ENCODE measurements at places on chromosomes 3 and 15.

DNA sequence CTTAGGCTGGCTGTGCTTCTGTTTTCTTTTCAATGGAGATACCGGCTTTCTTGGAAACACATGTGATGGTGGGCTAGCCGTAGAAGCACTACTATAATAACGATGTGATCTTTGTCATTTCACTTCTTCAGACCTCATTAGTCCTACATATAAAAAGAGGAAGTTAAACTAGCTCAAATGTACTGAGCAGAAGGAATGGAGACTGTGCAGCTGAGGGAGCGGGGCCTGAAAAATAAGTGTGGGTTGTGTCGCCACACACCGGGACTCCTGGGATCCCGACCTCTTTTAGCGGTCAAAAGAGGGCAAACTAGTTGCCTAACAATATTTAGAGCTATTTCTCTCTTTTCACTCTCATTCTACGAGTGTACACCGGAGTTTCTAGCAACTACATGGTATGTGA is 1.0 kb upstream of the RNF7 start:
- DNase-seq: no peak

DNA sequence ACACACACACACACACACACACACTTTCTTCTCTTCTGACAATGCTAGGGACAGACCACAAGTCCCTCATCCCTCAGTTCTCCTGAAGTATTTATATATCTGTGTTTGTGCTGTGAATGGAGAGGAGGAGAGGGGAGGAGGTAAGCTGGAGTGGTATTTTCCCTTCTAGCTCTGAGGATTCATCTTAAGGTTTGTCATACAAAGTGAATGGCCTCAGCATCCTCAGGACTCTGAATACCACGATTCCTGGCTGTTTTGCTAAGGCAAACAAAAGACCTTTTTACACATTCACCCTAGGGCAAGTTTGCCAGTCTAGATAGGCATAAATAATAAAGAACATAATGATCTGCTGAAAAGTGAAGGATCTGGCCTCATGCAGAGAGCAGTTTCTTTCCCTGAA is 65.7 kb upstream of the CHMP2B start:
- DNase-seq: no peak

DNA sequence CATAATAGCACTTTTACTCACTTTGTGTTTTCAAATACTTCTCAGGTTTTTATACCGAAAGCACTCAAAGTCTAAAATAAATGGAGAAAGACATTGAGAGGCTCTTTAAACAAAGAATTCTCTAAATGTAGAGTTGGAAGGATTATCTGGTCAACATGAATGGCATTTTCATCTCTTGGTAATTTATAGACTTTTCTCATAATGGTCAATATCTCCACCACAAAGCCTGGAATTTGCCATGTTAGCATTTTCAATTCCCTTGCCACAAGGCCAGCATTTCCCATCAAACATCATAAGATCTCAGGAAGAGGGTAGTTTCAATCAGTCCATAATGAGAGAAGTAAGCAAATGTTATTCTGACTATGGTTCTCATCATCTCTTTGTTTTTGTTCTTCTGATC is 293.0 kb downstream of the CADM2 start:
- no peak for DNase-seq

DNA sequence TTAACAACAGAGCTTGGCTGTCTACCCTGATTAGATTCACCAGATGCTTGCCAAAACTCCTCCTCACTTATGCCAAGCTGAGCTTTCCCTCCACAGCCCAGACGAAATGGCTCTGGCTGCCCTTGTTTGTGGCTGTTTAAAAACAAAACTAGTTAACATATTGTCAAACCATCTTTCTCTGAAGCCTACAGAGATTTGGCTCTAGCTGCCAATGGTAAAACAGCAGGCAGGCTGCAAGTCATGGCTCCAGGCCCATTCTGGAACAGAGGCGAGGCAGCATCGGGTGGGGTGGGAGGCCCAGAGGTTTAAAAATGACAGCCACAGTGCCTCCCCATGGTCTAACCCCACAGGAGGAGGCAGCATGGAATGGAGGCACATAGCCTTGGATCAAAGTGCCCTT is 75.9 kb downstream of the SCN5A start:
- DNase-seq: no peak

DNA sequence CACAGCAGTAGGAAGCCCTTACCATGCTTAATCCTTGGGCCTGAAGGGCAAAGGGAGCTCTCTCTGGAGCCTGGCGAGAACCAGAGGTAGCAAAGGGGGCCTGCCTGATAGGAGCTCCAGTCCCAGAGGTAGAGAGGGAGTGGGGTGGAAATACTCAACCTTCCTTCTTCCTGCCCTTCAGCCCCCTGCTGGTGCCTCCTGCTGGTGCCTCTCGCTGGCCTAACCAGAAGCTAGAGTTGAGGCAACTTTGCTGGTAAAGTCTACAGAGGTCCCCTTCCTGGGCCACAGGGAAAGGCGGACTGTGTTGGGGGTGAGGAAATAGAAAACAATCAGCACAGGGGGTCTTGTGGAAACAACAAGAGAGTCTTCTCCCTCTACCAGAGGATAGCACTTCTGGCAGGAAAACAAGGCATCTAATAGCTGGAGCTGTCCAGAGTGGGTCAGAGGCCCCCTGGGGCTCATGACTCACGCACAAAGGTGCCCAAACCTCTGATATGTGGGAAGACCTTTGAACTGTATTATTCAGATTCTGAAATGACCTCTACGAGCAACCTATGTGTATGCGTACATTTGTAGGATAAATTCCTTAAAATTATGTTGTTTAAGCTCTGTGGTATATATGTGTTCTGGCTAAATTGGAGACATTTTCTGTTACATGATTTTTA is 133.9 kb downstream of the LRRC28 start:
- no peak for DNase-seq

GRCh38 chr3:136621628-136622027 is 130.6 kb downstream of the STAG1 start:
- DNase-seq: no peak

DNA sequence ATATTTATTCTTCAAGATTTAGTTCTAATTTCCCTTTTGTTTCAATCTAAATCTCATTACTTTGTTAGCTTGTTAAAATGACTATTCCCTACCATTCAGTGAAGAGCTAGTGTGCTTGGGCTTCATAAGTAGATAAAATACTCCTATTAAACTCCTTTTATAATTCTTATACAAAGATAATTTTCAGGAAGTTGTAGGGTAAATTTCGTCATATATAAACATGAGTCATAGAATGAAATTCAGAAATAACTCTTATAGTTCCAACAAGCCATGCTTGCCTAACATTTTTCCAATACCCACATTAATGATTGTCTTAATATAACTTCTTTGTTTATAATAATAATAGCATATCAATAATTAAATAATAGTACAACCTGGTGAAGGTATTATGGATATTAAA is 407.3 kb downstream of the NAALADL2 start:
- no peak for DNase-seq

- no peak for DNase-seq
These were observed 4.6 kb downstream of the TLE3 start for GRCh38 chr15:70093070-70093469.

DNA sequence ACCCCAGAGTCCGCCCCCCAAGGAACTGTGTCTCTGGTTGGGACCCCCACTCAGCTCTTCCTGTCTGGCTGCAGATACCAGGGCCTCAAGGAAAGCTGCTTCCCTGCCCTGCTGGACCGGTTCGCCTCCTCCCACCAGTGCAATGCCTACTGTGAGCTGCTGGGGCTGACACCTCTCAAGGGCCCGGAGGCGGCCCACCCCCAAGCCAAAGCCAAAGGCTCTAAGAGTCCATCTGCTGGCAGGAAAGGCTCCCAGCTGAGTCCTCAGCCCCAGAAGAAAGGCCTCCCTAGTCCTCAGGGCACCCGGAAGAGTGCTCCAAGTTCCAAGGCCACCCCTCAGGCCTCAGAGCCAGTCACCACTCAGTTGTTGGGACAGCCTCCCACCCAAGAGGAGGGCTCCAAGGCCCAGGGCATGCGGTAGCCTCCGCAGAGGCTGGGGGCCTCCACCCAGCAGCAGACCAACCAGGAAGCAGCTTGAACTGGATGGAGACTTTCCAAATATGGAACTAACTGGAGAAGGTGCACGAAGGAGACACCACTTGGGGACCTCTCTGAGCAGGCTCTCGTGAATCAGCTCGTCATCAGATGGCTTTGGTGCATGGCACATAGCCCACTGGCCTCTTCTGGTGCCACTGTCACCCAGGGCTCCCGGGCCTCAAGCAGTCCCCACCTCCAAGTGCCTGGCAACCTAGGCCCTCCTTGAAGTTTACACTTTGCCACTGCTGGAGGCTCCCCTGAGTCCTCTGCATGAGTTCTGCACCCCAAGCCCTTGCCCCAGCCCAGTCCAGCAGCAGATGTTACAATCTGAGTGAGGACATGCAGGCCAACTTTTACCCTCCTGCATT is 16.2 kb upstream of the SLC28A1 start:
- no peak for DNase-seq

- no peak for DNase-seq
These were observed 326.7 kb upstream of the ROPN1 start for GRCh38 chr3:124318656-124319055.

- no peak for DNase-seq
These were observed 47.2 kb upstream of the IQSEC1 start for GRCh38 chr3:13120289-13120927.

DNA sequence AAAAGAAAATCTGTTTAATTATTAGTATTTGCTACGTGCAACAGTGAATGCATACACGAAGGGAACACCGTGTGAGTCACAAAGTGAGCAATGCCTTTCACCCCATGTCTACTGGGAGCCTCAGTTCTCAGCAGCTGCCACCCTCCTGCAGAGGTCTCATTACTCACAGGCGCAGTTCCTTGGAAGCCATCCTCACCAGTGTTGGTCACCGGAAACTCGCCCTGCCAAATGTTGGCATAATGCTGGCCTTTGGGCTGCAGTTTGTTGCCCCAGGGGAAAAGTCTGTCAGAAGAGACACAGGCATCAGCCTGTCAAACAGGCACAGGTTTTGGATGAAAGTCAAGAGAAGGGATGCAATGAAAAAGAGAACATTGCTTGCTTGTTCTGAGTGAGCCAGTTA is 50.1 kb downstream of the SUMF1 start:
- DNase-seq: no peak

- DNase-seq: no peak
These were observed 516.7 kb downstream of the FOXP1 start for GRCh38 chr3:71066849-71067261.

DNA sequence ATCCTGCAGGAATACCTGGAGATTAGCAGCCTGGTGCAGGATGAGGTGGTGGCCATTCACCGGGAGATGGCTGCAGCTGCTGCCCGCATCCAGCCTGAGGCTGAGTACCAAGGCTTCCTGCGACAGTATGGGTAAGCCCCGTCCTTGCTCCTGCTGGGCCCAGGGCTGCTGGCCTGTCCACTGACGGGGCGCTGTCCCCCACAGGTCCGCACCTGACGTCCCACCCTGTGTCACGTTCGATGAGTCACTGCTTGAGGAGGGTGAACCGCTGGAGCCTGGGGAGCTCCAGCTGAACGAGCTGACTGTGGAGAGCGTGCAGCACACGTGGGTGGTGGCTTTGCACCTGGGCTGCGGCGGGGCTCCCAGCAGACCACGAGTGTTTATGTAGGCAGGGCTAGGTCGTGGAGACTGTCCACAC is 5.0 kb downstream of the FES start:
- DNase-seq: no peak

DNA sequence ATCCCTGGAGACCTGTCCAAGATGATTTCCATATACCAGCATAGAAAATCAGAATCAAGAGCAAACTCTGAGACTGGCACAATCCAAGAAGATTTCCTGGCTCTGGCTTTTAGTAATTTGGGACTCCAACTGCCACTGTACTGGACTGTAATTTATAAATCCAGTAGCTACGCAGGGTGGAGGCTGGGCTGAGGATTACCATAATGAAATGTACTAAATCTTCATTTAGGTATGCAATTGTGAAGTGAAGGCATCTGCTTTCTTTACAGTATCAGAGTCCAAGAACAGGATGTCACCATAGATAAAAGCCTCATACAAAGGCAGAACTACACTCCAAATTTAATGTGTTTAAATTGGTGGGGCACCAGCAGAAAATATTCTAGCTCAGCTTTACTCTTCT is 46.5 kb downstream of the TMEM39A start:
- no peak for DNase-seq

GRCh38 chr3:21273259-21274025 is 477.6 kb downstream of the ZNF385D start:
- DNase-seq: no peak

All from amniotic stem cell (primary cell).